ENCODE measurements at places on chromosomes 6 and 20.

DNA sequence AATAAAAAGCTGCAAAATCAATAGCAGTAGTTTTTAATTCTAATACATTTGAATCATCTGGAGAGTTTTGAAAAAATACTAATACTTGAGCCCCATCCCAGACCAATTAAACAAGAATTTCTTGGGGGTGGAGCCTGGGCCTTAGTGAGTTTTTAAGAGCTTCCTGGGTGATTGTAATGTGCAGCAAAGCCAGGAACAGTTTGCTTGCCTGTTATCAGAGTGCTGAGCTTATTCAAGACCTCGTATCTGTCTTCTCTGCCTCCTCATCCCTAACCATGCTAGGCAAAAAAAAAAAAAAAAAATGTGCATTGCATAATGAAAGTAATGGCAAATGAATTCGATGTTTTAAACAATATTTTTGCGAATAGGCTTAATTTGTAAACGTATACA, 36.4 kb upstream of the MYB start:
- no peak for DNase-seq

GRCh38 chr6:124057461-124057860, 253.8 kb downstream of the NKAIN2 start:
- no peak for DNase-seq

- DNase-seq: no peak
Observed at GRCh38 chr6:23417133-23417532, 708.9 kb upstream of the NRSN1 start.

GRCh38 chr6:98054453-98054852, 771.4 kb upstream of the MMS22L start:
- peak; percentile 29 for DNase-seq

GRCh38 chr6:152399399-152399798, 237.8 kb downstream of the SYNE1 start:
- DNase-seq: no peak

GRCh38 chr20:21623074-21623780, 82.2 kb upstream of the PAX1 start:
- no peak for DNase-seq

GRCh38 chr6:10598084-10598960, 77.2 kb downstream of the GCNT2 start:
- DNase-seq: peak; percentile 13

DNA sequence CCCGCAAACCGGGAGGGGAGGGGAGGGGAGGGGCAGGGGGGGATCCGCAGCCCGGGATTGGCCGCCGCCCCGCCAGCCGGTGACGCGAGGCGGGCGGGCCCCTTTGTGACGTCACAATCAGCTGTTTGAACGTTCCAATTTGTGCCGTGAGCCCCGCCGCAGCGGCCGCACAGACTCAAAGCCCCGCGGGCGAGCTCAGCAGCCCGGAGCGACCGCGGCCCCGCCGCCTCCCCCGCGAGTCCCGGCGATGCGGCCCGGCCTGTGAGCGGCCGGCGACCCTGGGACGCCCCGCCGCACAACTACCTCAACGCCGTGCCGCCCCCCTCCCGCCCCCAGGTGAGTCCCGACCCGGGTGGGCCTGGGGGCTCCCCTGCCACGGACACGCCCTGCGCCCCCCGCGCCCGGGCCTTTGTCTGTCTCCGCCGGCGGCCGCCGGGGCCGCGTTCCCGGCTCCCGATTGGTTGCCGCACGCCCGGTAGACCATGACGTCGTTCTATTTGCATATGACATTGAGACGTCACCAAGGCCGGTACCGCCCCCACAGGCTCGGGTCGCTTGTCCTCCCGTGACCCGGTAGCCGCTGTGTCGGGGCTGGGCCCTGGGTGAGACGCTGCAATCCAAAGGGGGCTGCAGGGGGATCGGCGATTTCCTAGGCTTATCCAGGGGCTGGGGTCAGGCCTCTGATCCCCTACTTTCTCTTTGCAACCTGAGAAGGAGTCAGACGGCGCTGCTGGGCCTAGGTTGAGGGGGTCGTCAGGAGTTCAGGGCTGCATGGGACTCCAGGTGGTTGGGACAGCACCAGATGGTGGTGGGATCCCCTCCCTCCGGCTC, at the start of gene TP53INP2:
TSS of gene TP53INP2 (plus strand) at position 168 of the 831 bp plus-strand sequence. CDS start 4,396 bp downstream, outside the sequence.
- DNase-seq: peak; percentile 63

- DNase-seq: no peak
Observed at GRCh38 chr20:52913650-52914387, 58.3 kb upstream of the TSHZ2 start.

DNA sequence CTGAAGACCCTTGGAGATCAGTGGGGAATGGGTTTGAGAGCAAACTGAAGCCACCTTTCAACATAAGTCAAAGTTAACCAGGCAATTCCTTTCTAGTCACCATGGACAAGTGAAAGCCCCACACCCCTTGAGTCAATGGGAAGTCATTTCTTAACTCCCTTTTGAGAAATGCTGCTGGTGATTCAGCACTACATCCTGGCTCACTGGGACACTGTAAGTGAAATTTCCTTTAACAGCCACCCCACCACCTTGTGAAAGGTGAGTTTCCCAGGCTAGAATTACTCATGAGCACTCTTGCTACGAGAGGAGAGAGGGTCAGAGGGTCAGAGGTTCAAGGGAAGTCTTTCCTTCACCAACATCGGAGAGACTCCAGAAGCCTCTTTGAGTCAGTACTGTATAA, 93.3 kb upstream of the MARCKS start:
- peak; percentile 89 for DNase-seq

- no peak for DNase-seq
Observed at GRCh38 chr20:37375227-37375626, 29.3 kb downstream of the SRC start.

DNA sequence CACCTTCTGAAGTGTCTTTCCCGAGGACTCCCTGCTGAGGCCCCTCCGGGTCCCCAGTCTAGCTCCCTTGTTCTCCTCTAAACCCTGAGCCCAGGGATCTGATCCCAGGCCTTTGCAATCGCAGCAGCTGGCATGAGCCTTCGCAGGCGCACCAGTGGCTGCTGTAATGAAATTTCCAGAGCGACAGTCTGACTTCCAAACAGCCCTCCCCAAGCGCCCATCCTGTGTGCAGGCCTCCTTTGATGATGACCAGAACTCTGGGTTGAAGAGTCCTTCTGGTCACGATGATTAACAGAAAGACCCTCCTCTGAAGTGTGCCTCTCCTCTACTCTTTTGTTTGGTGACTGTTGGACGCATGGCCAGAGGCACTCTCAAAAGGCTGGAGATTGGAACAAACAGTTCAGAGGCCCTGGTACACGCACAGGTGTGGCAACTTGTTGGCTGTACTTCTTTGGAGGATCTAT, 89.1 kb upstream of the MPC1 start:
- DNase-seq: no peak

- no peak for DNase-seq
Observed at GRCh38 chr6:13237318-13237717, 91.0 kb downstream of the TBC1D7 start.

GRCh38 chr6:127342946-127343808, at the start of gene ECHDC1:
TSS of gene ECHDC1 (minus strand) at chr6:127343609. CDS start at chr6:127331028, 12,581 bp downstream.
- DNase-seq: peak; percentile 65

DNA sequence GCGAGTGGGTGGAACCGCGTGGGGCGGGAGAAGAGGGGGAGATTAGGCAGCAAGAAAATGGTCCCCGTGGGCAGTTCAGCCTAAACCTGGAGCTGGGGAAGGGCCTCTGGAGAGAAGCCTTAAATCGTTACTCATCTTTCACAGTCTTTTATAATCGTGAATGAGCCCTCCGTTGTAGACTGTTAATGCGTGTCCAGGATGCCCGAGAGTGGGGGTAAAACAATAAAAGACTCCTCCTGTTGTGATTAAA, 11.0 kb upstream of the ELOVL5 start:
- no peak for DNase-seq

GRCh38 chr20:48933017-48933766, 11.7 kb downstream of the ARFGEF2 start:
- DNase-seq: no peak

GRCh38 chr20:37364013-37364926, 18.3 kb downstream of the SRC start:
- no peak for DNase-seq

DNA sequence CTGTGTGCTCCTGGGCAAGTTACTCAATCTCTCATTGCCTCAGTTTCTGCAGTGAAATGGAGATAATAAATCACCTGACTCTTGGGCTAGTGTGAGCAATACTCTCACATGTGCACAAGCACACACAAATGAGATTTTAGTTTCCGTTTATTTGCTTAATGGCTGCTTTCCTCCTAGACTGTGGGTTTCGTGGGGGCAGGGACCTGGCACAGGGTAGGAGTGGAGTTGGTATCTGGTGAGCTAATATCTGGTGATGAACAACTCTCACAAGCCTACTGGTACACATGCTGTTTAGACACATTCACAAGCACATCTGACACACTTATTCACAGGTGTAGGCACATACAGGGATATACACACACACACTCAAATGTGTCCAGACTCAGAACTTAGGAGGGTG, 73.8 kb downstream of the TOX2 start:
- no peak for DNase-seq

DNA sequence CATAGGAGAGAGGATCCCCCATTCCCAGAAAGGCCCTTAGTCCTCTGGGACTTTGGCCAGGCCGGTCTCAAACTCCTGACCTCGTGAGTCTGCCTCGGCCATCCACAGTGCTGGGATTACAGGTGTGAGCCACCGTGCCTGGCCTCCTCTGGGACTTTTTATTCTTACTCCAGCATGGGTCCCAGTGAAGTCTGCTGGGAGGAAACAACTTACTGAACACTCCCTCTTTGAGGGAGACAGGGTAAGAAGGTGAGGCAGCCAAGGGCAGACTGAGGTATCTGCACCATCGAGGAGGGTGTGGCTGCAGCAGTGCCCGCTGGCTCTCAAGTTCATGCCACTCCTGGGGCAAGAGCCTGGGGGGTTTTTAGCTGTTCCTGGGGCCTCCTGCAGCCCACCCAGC, 2.4 kb downstream of the BAK1 start:
- DNase-seq: no peak

- peak; percentile 16 for DNase-seq
Observed at GRCh38 chr6:41334482-41335040, 847 bp upstream of the NCR2 start.

- no peak for DNase-seq
Observed at GRCh38 chr6:167572106-167572505, 247.2 kb downstream of the TTLL2 start.

DNA sequence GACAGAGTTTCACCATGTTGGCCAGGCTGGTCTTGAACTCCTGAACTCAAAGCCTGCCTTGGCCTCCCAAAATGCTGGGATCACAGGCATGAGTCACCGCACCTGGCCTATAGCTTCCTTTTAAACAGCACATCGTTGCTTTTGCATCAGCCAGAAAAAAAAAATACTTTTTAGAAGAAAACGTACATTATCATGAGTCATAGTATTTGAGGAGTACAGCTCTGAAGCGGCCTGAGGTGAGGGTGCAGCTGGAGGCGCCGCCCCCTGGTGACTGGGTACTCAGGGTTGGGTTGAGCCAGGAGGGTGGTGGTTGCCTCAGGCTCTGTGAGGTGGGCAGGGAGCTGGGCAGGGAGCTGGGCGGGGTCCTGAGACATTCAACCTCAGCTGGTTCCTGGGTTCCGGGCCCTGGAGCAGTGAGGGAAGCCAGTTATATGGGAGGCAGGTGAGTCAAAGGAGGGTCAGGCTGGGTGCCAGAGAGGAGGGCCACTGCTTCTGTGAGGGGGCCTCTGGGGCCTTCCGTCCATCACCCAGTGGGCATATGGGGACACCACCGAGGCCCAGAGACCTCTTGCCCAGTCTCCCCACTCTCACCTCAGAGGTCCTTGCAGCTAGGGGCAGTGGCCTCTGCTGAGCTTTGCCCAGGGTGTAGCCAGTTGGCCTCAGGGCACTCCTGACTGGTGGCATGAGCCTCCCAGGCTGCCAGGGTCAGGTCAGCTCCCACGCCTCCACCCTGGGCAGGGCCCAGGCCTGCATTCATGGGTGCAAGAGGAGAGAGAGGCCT, 11.7 kb upstream of the ID1 start:
- peak; percentile 99 for DNase-seq

- peak; percentile 75 for DNase-seq
Observed at GRCh38 chr20:38321959-38322598, 18.1 kb downstream of the BPI start.

GRCh38 chr6:167956983-167957492, 40.4 kb upstream of the KIF25 start:
- peak; percentile 62 for DNase-seq

- DNase-seq: no peak
Observed at GRCh38 chr6:25233226-25233625, 45.9 kb upstream of the CARMIL1 start.

DNA sequence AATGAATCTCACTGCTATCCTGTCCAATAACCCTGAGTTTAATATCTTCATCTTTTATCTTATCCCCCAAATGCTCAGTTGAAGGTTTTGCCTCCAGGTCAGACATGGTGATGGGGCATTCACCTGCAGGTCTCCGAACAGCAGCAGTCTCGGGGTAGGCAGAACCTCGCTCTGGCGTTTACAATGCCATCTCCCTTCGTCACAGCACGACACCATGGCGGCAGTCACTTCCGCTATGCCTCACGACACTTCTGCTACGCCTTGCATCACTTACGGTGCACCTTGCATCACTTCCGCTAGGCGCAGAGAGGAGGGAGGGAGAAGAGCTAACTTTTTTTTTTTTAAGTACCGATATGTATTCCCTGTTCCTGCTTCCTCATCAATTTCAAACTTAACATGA, 194.9 kb downstream of the BCAS1 start:
- DNase-seq: no peak

- peak; percentile 88 for DNase-seq
Observed at GRCh38 chr6:72963946-72964345, 261.4 kb downstream of the KHDC1L start.

- peak; percentile 85 for DNase-seq
Observed at GRCh38 chr6:75208298-75209183, 2.7 kb upstream of the COL12A1 start.

DNA sequence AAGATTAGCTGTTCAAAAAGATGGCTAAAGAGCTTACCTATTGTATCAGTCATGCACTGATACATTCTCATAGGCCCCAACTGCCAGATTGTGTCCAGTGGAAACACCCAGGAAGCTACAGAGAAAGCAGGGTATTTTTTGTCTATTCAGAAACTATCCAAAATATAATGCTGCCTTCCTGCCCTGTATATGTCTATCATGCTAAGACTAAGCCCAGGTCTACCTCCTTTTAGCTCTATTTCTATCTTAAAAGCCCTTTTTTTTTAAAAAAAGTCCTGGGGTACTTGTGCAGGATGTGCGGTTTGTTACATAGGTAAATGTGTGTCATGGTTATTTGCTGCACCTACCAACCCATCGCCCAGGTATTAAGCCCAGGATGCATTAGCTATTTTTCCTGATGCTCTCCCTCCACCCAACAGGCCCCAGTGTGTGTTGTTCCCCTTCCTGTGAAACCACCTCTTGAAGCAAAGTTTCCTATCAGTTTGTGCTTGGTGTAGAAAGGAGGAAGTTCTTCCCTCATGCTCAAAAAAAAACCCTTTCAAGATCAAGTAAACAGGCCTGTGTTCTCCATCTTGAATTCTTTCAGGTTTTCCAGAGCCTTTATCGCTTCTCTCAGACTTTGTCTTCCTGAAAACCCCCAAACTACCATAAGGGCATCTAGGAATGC, 514 bp downstream of the DEFB129 start:
- DNase-seq: no peak

- no peak for DNase-seq
Observed at GRCh38 chr6:20393297-20393696, 8.4 kb upstream of the E2F3 start.

DNA sequence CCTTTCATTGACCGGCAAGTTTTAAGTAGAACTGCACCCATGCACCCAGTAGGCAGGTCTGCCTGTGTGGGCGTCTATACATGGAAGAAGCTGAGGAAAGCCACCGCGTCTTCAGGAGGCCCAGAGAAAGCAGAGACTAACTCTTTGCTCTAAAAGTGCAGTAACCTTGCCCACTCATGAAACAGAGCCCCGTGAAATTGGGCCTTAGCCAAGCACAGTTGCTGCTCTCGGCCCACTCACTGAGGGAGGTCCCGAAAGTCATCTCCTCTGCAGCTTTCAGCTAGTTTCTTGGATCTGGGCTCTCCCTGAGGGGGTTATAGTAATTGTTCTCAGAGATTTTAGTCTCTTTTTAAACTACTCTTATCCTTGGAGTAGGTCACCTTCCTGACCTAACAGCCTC, 74.0 kb upstream of the SYNJ2 start:
- no peak for DNase-seq

Measured in PC-3 (cell line).